ENCODE measurements at places on chromosomes 13 and 19.

DNA sequence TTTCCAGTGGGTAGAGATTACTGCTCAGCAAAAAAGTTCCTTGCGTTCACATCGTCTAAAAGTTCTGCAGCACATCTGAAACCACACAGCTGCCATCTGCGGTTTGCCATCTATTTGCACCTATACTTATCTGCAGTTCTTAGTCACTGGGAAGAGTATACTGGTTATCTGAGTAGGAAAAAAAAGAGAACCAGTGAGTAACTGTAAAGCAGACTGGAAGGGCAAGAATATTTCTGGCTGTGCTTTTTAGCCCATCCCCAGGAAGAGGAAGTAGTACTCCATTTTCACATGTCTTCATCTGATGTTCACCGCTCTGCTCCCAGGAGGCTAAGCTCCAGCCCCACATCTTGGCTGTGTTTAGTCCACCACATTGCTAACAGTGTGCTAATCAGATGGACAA is 35.6 kb downstream of the EFNB2 start:
- no peak for DNase-seq

- DNase-seq: no peak
Observed at GRCh38 chr13:67769987-67770341, 539.8 kb upstream of the PCDH9 start.

DNA sequence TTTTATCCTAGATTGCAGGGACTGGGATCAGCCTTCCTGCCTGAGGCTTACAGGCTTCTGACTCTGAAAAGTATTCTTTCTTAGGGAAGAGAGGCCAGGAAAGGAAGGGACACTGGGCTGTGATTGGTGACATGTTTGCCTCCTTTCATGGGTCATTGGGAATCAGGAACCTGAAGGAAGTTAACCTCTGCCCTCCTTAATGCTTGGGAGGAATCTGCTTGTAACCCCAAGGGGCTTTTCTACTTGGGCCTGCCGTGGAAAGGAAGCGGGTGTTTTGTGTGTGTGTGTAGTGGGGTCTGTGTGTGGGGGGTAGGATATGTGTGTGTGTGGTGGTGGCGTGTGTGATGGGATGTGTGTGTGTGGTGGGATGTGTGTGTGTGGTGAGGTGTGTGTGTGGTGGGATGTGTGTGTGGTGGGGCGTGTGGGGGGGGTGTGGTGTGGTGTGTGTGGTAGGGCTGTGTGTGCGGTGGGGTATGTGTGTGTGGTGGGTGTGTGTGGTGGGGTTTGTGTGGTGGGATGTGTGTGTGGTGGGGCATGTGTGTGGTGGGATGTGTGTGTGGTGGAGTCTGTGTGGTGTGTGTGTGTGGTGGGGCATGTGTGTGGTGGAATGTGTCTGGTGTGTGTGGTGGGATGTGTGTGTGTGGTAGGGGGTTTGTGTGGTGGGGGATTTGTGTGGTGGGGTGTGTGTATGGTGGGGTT is 41.3 kb upstream of the NPAS1 start:
- DNase-seq: no peak

GRCh38 chr13:73681779-73682178 is 452.4 kb downstream of the KLF12 start:
- no peak for DNase-seq

GRCh38 chr19:20365146-20365545 is 198.1 kb downstream of the ZNF486 start:
- no peak for DNase-seq

DNA sequence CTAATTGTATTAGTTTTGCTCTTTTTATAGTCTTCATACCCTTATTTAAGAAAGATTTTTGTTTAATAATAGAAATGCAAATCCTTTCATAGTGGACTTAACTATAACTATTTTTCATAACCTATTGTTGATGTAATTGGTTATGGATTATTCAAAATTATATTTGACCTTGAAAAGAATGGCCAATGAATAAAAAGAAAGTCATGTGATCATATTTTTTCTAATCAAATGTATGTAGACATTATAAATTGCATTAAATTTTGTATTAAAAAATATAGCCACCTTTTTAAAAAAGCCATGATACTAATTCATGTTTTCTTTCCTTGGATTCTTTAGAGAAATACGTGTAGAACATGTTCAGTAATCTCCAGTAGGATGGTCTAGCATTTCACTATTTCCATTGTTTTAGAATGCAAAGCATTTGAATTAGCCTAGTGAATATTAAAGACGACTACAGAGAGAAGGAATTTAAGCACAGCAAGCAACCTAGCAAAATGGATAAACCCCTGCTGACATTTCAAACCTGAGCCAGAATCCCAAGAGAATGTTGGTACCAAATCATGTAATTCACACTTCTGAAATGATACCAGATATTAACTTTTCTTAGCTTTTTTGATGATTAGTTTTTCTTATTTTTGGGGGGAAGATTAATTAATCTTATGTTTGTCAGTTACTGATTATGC is 1297.4 kb upstream of the MIR17HG start:
- no peak for DNase-seq

GRCh38 chr13:25684491-25684890 is 312.7 kb downstream of the ATP8A2 start:
- DNase-seq: no peak

GRCh38 chr13:107941345-107942029 is 273.8 kb downstream of the LIG4 start:
- no peak for DNase-seq

DNA sequence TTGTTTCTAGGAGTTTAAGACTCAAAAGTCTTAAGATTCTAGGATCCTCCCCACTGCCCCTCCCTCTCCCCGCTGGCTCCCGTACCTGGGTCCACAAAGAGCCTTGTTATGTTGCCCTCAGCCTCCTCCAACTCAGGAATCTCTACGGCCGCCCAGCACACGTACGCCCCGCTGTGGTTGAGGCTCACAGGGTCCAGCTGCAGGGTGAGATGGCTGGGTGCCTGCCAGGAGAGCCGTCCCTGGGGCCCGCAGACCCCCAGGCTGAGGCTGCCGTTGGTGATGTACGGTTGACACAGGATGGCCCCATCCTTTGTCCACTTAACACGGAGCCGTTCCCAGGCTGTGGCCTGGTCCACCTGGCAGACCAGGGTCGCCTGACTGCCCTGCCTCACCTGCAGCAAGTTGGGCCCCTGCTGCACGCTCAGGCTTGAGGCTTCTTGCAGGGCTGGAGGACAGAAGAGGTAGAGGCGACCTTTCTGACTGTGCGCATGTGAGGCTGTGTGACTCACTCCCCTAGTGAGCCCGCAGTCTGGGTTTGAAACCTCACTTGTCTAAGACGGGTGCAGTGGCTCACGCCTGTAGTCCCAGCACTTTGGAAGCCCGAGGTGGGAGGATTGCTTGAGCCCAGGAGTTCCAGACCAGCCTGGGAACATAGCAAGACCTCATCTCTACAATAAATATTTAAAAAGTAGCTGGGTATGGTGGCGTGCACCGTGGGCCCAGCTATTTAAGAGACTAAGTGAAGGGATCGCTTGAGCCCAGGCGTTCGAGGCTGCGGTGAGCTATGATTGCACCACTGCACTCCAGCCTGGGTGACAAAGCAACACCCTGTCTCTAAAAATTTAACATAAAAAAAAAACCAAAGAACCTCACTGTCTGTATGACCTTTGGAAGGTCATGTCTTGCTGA is 4.0 kb downstream of the TMIGD2 start:
- no peak for DNase-seq

DNA sequence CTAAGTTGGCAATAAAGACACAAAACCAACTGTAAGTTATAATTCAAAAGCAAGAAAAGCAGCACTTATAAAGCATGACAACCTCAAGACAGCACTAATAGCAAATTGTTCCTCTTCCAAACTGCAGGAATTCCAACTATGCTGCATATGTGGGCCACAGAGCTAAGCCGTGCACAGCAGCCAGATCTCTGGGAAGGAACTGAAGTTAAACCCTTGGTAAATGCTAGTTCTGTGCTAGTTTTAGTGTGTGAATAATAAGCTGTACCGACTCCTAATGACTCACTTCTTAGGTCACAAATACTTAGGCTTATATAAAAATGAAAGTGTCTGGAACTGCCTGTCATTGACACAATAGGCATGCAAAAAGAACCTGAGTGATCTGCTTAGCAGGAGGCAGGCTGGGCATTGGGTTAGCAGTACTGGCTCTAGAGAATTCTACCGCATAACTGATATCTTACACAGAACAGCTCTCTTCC is 21.2 kb upstream of the GTF3A start:
- DNase-seq: no peak
